ENCODE measurements at places on chromosomes 3 and 15.

- DNase-seq, result no peak
These were observed 267.0 kb upstream of the UMPS start for GRCh38 chr3:124463234-124463633.

DNA sequence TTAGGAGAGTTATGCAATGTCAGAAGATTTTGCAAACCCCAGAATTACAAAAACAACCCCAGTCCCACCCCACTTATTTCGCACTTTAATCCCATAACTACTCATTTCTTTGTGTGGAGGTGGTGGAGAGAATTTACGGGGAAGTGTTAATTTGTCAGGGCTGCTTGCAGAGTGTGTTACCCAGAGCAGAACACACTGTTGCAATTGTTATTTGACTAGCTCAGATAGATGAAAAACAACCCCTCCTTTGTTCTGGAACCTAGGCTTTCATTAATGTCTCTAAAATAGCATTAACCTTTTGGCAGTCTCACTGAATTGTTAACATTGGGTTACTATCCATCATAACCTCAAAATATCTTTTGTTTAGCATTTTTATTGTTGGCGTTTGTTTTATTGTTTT lies 55.8 kb upstream of the MINAR1 start:
- no peak for DNase-seq

- DNase-seq, result no peak
These were observed 57.4 kb downstream of the MRPS25 start for GRCh38 chr3:15007681-15008141.

DNA sequence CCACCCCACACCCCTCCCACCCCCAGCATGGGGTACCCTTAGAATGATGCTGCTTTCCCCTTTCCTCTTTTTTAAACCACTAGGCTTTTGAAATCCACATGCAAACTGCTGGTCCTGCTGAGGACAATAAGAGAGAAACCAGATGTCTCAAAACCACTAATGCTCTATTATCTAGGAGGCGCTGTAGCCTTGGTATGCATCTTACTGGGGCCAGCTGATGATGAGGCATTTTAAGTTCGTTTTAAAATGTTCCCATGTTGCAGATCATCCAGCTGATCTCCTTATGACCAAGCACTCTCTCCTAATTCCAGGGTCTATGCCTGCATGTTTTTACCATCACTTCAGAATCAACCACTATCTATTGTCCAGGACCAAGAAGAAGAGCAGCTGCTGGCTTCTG lies 1.3 kb downstream of the NME9 start:
- no peak for DNase-seq

All from activated T-helper 1 cell treated with Interleukin-2 at 50 U/mL for 16 hours (primary cell).